ENCODE measurements at places on chromosomes 4 and X. TPM values are rescaled to one million over a fixed set of nuclear protein-coding genes. Genes with fewer than 3 reads are reported as not detected.

GRCh38 chr4:15653420-15653819, 1.7 kb downstream of the FBXL5 start:
- H3K4me3 ChIP-seq = peak overlapping the region; percentile 79
- DNase-seq = no peak
- H3K4me1 ChIP-seq = peaks cover 81% of the 10 kb centered on the region
- H3K36me3 ChIP-seq = no peaks in the 10 kb centered on the region
- no peaks in the 10 kb centered on the region for H3K27me3 ChIP-seq
- peak overlapping the region; percentile 94 for H3K27ac ChIP-seq

DNA sequence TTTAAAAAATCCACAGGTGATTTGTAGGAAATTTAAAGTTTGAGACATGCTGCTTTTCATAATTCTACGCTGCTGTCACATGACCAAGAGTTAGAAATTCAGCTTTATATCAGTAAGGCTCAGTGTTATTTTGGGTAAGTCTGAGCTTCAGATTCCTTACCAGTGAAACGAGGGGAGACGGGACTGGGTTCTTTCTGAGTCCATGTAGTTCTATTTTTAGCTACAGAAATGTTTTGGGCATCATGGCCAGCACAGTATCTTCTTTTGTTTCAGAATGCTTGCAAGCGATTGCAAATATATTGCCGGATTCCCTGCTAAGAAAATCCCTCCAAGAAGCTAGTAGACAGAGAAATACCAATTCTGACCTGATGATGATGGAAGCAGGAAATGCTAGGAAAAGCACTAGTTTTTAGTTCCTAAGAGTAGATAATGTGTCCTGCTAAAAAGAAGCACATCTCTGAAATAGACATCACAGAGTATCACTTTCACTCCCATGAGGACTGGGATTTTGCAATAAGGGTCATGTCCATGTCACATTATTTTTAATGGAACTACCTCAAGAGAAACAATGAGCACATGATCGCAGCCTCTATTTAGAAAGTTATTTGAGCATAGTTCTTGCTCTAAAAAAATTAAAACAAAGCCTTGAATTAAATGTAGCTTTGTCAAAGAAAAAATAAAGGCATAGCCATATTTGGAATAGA, 10.9 kb downstream of the ATP1B4 start:
- no peak overlapping the region for H3K27ac ChIP-seq
- H3K4me3 ChIP-seq = no peak overlapping the region
- DNase-seq = no peak

DNA sequence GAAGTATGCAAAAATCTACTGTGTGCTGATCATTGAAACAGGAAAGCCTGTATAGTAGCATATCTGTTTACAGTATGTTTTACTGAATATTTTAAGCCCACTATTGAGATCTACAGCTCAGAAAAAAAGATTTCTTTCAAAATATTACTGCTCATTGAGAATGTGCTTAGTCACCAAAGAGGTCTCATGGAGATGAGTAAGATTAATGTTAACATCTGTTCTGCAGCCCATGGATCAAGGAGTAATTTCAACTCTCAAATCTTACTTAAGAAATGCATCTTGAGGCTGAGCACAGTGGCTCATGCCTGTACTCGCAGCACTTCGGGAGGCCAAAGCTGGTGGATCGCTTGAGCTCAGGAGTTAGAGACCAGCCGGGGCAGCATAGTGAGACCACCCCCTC, 3.3 kb downstream of the RNF4 start:
- no peak for DNase-seq
- peaks cover 39% of the 10 kb centered on the region for H3K36me3 ChIP-seq
- peaks cover 75% of the 10 kb centered on the region for H3K4me1 ChIP-seq
- no peak overlapping the region for H3K4me3 ChIP-seq

Gene HS3ST1
- polyA plus RNA-seq = 7.8 TPM

All from stomach (tissue), 19 donors.